DMS53 (cell line): ENCODE measurements at places on chromosomes 13 and 19.

GRCh38 chr19:8081569-8082550, 29.3 kb downstream of the CCL25 start:
- DNase-seq = no peak

DNA sequence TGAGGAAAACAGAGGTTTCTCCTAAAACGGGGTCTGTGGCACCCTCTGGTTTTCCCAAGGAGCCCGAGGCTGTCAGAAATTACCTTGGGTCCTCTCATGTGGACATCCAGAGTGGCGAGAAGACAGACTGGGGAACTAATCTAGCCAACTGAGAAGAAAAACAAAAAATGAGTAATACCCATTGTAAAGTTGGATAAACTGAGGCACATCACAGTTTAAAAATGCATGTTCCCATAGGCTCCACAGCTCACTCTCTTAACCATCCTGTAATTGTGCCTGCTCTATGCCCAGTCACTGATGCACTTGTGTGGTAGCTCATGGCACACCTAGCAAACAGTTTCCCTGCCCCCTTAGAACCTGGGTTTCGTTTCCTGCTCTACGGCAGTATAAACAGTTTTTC, 15.2 kb upstream of the UPF3A start:
- DNase-seq = no peak

GRCh38 chr13:32663660-32664059, 77.4 kb downstream of the PDS5B start:
- peak; percentile 32 for DNase-seq

DNA sequence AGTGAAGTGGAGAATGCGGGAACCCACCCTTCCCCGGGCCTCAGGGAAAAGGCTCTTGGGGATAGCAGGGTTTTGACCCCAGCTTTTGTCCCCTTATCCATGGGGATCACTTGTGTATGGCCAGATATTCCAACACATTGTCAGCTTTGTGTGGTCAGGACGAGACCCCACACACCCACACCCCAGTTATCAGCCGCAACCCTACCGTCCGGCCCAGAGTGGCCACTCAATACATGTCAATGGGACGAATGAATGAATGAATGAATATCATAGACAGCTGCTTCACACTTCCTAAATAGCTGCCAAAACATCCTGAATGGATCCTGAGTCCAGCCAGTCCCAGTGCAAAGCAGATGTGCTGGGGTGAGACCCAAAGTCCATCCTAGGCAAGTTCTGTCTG, 64.6 kb downstream of the TSHZ3 start:
- no peak for DNase-seq

DNA sequence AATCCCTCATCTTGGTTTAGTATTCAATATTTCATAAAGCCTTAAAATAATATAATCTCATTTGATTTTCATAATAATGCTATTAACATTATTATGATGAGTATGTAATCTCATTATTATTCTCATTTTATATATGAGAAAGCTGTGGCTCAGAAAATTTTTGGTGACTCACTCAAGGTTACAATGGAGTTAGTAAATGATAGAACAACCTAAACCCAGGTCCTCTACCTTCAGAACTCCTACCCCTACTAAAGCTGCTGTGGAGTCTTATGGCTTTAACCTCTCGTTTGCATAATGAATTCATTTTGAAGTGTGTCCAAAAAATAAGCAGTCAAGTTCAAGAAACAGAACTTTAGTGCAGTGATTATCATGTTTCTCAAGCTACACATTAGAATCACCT, 226.3 kb downstream of the TBC1D4 start:
- no peak for DNase-seq
